ENCODE measurements at places on chromosomes 5 and 9. TPM values are rescaled to one million over a fixed set of nuclear protein-coding genes. Genes with fewer than 3 reads are reported as not detected.

Gene AK8
- total RNA-seq, result 1.3 TPM

DNA sequence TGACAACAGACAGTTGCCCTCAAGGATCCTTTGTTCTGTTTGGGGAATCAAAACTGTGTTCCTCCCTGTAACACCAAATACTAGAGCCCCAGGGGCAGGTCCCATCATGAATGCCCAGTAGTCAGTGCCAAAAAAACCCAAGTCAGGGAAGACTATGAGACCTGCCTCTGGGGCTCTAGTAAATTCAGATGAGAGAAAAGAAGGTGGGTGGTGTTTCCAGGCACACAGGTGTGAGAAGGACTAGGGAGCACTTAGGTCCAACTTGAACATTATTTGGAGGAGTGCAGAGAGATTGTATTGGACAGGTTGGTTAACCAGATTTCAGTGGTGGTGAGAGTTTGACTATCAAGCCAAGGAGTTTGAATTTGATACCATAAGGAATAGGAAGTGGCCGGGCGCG is 52.0 kb downstream of the SLC22A5 start:
- no peak for DNase-seq

- DNase-seq, result no peak
Observed at GRCh38 chr5:61308712-61309111, 23.3 kb upstream of the ZSWIM6 start.

- no peak for DNase-seq
Observed at GRCh38 chr9:68619072-68619471, 78.4 kb upstream of the TMEM252 start.

- no peak for DNase-seq
Observed at GRCh38 chr9:123020796-123021195, 12.7 kb upstream of the GPR21 start.

Gene ICE1
- 48.3 TPM for total RNA-seq

DNA sequence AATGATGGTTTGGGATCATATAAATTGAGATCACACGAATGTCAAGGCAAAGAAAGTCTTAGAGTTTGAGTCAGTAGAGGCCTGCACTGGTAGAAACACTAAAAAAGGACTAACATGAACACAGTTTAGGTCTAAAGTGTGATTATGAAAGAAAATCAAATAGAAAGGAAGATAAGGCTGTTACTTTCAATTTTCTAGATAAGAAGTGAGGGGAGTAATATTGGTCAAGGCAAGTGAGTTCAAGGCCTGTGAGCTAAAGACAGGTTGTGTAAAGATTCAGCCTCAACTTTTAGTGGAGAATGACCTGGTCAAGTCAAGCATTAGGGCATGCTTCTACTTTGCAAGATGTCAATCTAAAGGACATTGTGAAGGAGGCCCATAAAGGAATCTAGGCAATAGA is 19.0 kb downstream of the VLDLR start:
- no peak for DNase-seq

Gene TSSK1B
- 0.73 TPM for total RNA-seq

Gene PRDM9
- total RNA-seq, result not detected

DNA sequence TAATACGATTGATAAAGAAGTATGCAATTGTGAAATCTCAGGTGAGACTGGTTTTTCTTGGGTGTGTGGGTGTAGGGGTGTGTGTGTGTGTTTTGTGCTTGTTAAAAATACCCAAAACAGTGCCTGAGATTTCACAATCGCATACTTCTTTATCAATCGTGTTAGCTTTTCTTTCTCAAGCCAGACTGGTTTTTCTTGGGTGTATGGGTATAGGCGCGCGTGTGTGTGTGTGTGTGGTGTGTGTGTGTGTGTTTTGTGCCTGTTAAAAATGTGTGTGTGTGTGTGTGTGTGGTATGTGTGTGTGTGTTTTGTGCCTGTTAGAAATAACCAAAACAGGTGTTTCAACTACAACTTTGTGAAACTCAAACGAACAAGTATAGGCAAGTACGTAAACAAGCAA is 53.7 kb downstream of the CERT1 start:
- no peak for DNase-seq

DNA sequence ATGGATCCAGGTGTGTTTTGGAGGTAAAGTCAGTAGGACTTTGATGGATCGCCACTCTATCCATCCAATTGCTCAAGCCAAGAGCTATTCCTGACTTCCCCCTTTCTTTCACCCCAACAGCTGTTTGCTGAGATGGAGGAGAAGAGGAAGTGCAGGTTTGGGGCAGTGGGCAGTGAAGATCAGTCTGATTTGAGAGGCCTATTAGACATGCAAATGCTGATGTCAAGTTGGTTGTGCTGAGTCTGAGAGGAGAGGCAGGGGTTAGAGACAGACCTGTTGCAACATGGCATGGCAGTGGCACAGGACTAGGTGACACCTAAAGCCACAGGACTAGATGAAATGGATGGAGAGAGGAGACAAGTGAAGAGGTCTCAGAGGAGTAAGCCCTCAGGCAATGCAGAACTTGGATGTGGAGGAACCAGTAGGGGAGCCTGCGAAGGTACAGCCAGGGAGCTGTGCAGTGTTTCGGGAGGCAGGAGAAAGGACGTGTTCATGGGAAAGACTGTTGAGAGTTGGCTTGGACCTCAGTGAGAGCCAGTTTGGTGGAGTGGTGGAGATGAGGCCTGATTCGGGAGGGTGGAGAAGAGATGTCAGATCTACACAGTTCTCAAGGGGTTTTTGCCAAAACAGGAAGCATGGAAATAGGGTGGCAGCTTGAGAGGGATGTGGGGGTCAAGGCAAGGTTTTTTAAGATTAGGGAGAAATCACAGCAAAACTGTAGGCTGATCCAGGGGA is 175.0 kb downstream of the MACROH2A1 start:
- no peak for DNase-seq

GRCh38 chr5:90560771-90561170 is 2.2 kb downstream of the ADGRV1 start:
- DNase-seq, result no peak

GRCh38 chr5:144254552-144254951 is 83.9 kb downstream of the KCTD16 start:
- DNase-seq, result no peak

DNA sequence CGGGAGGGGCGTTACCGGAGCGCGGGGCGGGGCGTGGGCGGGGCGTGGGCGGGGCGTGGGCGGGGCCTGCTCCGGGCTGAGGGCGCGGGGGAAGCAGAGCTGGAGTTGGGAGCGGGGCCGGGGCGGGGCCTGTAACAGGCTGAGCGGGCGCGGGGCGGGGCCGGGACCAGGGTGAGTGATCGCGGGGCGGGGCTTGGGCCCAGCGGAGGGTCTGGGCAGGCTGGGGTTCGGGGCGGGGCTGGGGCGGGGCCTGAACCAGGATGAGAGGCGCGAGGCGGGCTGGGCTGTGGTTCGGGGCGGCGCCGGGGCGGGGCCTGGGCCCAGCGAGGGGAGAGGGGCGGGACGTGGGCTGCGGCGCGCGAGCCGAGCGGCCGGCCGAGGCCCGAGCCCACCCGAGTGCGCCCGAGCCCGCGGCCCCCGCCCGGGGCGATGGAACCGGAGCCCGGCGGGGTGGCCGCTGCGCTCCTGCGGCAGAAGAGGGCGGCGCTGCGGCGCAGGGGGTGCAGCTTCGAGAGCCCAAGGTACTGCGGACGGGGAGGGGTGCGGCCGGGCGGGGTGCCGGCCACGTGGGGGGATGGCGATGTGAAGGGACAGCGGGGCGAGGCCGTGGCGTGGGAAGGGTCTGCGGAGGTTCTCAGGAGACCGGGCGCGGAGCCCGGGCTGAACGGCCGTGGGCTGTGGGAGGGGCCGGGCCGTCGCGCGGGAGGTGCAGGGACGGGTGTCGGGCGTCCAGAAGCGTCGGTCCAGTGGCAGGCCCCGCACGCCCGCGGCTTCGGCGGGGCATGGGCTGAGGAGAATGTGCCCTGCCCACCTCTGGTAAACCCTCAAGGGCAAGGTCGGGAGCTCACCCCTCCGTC is 39.5 kb upstream of the GARNL3 start:
- peak; percentile 100 for DNase-seq

DNA sequence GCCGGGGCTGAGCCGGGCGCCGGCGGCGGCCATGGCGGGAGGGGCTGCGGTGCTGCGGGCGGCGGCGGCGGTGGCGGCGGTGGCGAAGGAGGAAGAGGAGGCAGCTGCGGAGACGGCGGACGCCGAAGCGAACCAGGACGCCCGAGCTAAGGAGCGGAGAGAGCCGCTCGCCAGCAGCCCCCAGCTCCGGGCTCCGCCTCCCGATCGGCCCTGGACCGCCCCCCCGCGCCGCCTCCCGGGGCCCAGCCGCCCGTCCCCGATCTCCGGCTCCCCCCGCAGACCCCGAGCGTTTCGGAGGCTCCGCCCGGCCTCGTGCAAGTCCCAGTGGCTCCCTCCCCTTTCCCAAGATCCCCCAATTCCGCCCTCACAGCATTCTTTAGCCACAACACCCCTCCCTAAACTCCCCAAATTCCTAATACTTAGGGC is at the start of gene ASTN2:
TSS of gene ASTN2 (minus strand) at position 152 of the 426 bp plus-strand sequence. CDS start at position 33, 119 bp downstream.
- peak; percentile 67 for DNase-seq

- no peak for DNase-seq
Observed at GRCh38 chr5:180107005-180107404, 35.4 kb upstream of the RNF130 start.

GRCh38 chr5:39412721-39413394 is 11.9 kb downstream of the DAB2 start:
- DNase-seq, result no peak

Gene HTR1A
- 5.0 TPM for total RNA-seq

Gene OR13F1
- not detected for total RNA-seq

DNA sequence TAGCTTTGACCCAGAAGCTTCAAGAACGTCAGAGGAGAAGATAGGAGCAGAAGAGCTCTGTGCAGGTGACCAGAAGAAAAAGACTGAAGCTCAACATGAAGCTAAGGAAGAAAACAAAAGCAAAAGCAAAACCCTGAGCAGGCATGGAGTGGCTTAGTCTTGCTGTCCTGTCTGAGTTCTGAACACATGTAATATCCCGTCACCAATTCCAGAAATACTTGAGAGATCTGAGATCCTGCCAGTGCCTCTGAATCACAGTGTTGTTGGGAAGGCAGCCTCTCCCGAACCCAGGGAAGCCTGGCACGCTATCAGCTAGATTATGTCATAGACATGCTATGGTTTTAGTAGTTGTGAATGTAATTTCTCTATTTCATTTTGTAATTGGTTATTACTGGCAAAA is 235.7 kb downstream of the ICE1 start:
- DNase-seq, result peak; percentile 60

DNA sequence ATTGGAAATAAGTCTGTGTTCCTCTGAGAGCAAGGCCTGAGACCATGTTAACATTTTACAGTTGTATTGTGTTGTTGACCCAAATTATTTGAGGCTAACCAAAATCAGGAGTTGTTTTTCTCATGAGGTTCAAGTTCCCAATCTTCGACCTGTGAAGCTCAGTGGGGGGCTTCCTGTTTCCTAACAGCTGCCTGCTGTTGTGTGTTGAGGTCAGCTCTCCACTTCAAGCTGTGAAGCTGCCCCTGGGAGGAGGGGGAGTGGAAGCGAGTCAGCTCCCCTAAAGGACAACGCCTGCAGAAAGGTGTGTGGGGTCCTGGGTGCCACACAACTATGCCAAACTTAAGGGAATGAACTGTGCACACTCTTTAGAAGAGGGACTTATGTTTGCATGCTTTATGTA is 295.5 kb downstream of the IRX1 start:
- no peak for DNase-seq

GRCh38 chr9:134185536-134186011 is 21.2 kb upstream of the RNU6ATAC start:
- no peak for DNase-seq

- DNase-seq, result no peak
Observed at GRCh38 chr5:108101821-108102220, 280.1 kb downstream of the FBXL17 start.

GRCh38 chr5:10317825-10318682 is 10.4 kb upstream of the CMBL start:
- DNase-seq, result no peak

Gene PCDHB2
- total RNA-seq, result 16.0 TPM

DNA sequence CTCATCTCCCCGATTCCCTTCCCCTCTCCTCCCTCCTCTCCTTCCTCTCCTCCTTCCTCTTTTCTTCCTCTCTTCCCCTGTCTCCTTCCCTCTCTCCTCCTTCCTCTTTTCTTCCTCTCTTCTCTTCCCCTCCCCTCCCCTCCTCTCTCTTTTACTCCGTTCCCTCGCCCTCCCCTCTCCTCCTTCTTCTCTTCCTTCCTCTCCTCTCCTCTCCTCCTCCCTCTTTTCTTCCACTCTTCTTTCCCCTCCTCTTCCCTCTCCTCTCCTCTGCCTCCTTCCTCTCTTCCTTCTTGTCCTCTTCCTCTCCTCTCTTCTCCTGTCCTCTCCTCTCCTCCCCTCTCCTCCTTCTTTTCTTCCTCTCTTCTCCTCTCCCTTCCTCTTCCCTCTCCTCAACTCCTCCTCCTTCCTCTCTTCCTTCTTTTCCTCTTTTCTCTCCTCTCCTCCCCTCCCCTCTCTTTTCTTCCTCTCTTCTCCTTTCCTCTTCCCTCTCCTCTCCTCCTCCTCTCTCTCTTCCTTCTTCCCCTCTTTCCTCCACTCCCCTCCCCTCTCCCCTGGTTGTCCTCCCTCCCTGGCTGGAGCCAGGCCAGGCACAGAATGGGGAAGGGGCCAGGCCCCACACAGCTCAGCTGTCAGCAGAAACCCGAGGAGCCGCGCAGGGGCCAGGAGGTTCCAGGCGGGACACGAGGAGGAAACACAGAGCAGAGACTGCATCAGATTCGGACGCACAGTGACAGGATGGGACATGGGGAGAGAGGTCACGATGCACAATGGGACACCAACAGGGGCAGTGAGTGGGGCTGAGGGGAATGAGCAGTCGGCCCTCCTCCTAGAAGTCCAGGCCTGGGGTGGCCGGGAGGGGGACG is 48.0 kb downstream of the CAMK2A start:
- DNase-seq, result no peak

DNA sequence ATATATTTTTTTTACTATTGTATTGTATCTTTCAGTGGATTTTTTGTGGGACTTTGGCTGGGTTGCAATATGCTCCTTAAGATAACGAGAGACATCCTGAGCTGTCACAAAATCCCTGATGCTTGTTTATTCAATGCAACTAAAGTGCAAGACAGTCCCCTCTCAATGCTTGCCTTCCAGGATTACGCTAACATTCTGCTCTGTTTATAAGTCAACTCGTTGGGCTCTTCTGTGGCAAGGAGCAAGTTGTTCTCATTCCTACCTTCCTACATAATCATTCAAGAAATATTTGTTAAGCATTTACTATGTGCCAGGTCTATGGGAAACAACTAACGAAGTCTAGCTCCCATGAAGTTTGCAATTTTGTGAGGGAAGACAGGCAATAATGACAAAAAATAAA is 40.4 kb downstream of the JAKMIP2 start:
- DNase-seq, result no peak

Data from cerebellum (tissue), 4 donors.